ENCODE measurements at places on chromosomes 2 and 18.

- DNase-seq: no peak
Measured at GRCh38 chr2:88729061-88729745, 37.7 kb downstream of the RPIA start.

GRCh38 chr2:212249451-212249850, 289.2 kb downstream of the ERBB4 start:
- DNase-seq: no peak

DNA sequence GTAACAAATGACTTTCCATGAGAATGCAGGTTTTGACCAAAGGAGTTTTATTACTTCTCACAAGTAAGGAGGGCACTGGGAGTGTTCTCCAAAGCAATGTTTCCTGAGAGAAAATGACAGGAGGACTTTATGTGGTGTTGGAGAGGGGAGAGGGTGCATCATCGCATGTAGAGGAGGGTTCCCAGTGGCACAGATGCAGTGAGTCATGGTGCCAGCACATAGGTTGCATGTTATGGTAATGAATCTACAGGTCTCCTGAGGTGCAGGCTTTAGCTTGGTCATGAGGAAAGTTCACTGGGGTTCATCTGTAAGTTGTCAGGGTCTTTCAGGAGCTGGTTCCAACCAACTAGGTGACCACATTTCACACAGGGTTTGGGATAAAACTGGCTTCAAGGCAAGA, 30.4 kb downstream of the NAT8 start:
- no peak for DNase-seq

GRCh38 chr2:141027221-141027620, 1103.6 kb downstream of the LRP1B start:
- DNase-seq: no peak

Data from NCI-H345 (cell line).